ENCODE measurements at places on chromosomes 6 and 20.

- DNase-seq = no peak
Observed at GRCh38 chr20:58494923-58495622, 20.1 kb downstream of the APCDD1L start.

DNA sequence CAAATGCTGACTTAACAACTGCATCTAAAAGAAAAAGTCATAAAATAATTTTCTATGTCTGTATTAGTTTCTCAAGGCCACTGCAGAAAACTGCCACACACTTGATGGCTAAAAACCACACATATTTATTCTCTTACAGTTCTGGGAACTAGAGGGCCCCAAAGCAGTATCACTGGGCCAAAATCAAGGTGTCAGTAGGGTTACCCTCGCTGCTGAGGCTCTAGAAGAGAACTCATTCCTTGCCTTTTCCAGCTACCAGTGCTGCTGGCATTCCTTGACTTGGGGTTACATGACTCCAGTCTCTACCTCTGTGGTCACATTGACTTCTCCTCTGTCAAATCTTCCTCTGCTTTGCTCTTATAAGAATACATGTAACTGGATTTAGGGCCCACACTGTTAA lies 124.6 kb upstream of the THEMIS start:
- no peak for DNase-seq

- DNase-seq = no peak
Observed at GRCh38 chr6:46242921-46243320, 72.1 kb upstream of the ENPP5 start.

- no peak for DNase-seq
Observed at GRCh38 chr6:102812242-102812641, 1418.7 kb downstream of the GRIK2 start.

DNA sequence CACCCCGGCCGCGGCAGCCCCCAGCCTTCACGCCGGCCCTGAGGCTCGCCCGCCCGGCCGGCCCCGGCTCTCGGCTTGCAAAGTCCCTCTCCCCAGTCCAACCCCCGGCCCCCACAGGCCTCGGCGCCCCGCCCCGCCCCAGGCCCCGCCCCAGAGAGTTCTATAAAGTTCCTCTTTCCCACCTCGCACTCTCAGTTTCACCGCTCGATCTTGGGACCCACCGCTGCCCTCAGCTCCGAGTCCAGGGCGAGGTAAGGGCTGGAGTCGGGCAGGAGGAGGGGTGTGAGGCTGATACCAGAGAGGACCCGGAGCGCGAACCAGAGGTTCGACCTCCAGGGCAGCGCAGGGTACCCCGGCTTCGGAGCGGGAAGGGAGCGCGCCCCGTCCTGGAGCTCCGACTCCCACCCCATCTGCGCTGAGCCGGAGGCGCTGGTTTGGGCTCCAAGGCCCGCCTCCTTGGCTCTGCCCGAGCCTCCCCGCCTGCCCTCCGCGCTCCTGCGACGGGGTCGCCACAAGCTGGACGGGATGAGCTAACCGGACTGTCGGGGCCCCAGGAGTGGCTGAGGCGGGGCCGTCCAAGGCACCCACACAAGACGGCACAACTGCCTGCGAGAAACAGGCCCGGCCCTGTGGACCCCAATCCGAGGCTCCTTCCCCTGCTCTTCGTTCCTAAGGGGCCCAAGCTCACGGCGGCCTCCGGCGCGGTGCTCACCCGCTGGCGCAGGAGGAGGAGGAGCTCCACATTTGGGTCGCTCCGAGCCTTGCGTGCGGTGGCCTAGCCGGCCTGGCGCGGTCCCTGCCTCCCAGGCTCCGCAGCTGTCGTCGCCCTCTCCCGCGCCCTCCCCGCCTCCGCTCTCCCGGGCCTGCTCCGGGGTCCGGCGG lies at the start of gene IRF4:
Gene IRF4, plus strand, starts transcription at position 194 of the 882 bp plus-strand sequence. CDS start 1,401 bp downstream, outside the sequence.
- peak; percentile 84 for DNase-seq

GRCh38 chr6:83613378-83613777 lies 95.5 kb downstream of the SNAP91 start:
- no peak for DNase-seq

GRCh38 chr6:114061116-114061515 lies 90.2 kb upstream of the HDAC2 start:
- DNase-seq = no peak

DNA sequence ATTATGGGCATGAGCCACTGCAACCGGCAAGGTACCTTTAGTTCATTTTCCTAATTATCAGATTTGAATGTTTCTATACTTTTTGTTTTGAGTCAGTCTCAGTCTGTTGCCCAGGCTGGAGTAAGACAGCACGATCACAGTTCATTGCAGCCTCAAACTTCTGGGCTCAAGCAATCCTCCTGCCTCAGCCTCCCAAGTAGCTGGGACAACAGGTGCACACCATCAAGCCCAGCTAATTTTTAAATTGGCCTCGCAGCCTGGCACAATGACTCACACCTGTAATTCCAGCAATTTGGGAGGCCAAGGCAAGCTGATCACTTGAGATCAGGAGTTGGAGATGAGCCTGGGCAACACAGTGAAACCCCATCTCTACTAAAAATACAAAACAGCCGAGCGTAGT lies 24.4 kb downstream of the STAU1 start:
- no peak for DNase-seq

- no peak for DNase-seq
Observed at GRCh38 chr6:2224847-2225382, 20.5 kb downstream of the GMDS start.

DNA sequence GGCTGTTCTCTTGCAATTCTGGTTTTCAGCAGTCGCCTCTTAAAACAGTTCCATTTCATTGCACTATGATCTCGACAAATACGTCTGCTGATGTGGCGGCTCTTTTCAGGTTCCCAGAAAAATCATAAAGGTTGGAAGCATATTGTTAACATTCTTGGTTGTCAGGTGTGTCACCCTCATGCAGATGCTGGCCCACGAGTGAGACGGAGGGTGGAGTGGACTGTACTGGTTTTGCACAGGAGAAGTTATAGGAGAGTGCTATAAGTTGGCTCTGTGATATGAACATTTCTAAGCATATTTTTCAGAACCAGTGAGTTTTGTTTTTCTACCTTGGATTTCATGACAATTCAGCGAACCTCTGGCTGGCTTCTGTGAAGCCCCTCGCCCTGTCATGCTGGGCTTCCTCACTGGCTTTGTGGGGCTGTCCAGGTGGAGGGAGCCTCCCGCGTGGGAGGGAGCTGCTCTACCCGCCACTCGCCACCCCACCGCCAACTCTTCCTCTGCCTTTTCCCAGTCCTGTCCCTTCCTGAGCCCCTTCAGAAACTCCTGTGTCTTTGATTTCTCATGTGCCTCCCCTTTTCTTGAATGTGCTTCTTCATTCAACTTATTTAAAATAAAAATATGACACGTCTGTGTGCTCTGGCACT lies 10.6 kb downstream of the IRF4 start:
- no peak for DNase-seq

- DNase-seq = no peak
Observed at GRCh38 chr6:76592566-76592965, 520.1 kb upstream of the IMPG1 start.

GRCh38 chr6:10338151-10338550 lies 76.7 kb downstream of the TFAP2A start:
- DNase-seq = no peak

DNA sequence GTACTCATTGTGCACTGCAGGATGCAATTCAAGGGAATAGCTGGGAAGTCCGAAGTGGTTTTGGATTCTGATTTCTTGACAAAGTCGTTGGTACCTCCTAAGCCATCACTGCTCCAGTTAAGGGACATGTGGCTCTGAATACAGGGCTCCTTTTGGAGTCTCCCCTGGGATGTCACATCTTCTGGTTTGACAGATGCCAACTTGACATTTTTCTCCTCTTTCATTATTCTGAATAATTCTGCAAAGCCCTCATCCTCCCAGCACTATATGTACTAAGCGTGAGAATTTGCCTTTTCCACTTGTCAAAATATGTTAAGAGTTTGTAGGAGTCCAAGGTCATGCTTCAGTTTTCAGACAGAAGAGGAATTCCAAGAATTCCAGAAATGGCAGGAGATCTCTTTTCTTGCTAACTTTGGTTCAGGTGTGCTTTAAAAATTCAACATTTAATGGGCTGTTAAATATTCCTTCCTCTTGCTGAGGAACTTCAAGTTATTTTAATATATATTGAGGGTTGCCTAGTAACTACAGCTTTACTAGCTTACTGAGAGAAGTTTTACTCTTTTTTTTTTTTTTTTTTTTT lies 38.7 kb downstream of the DOK5 start:
- DNase-seq = no peak

- DNase-seq = no peak
Observed at GRCh38 chr6:36986704-36987047, 680 bp upstream of the MTCH1 start.

- DNase-seq = no peak
Observed at GRCh38 chr6:21873562-21873961, 280.0 kb downstream of the SOX4 start.

GRCh38 chr20:4439461-4439860 lies 282.2 kb upstream of the PRND start:
- no peak for DNase-seq

DNA sequence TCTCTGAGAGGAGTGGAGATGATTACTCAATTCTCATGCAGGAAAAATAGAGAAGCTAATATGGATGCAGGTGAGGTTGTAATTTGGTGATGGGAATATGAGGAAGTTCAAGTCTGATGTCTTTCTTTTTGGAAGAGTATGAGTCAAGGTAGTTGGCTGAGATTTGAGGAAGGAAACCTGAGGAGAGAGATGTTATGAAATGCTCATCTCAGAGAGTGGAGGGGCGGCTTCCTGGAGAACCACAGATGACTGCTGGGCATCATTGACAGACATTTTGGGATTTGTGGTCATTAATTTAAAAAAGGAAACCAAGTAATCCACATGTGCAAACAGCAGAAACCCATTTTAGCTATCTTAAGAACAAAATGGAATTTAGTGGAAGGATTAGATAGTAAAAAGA lies 72.5 kb upstream of the UST start:
- DNase-seq = no peak

DNA sequence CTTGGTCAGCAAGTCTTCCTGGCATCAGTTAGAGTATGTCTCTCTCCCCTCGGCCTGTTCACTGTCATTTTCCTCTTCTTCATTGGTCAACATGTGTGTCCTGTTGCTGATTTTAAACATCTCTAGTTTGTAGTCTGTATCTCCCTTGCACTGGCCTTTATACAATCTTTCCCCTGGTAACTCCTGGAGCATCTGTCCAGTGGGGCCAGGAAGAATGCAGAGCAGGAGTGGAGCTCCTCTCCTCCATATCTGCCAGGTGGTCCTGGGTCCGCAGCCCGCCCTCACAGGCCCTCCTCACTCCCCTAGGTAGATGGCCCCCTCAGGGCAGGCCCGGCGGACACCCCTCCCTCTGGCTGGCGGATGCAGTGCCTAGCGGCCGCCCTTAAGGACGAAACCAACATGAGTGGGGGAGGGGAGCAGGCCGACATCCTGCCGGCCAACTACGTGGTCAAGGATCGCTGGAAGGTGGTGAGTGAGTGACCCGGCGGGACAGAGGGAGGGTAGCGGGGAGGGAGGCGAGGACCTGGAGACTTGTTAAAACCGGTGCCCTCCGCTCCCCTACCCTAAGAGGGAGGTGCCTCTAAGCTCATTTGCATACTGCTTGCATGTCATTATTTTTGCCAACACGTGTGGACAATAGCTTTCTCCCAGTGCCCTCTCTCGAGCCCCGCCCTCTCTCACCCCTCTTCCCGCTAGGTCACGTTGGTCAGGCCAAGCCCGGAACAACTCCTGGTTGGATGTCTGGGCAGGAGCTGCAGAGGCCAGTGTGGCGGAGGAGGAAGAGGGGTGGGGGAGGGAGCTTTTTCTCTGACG lies 3.2 kb downstream of the TTBK1 start:
- DNase-seq = no peak

DNA sequence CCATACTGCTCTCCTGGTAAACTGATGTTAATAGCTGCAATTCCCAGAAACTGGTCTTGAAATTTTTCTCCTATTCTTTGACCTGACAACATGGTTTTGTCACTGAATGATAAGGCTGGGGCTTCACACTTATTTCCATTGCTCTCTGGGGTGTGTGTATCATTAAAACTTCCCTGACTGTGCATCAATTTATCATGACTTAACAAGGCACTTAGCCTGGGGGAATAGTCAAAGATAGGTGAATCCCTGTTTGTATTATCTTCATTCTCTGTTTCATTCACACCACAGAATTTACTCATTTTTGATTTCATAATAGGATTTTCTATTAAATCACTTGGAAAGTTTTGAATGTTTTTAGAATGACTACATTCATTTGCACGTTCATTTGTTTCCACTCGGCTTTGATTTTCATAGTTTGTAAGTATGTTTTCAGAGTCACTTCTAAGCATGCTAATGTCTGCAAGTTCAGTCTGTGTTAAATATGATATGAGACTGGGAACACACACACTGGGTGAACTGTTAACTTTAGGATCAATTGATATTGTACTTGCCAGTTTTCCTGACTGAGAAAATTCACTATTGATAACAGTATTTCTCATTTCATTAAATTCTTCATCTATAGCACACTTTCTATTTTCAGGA lies 35.5 kb downstream of the DST start:
- DNase-seq = no peak

- DNase-seq = peak; percentile 6
Observed at GRCh38 chr6:41367700-41368099, 32.3 kb downstream of the NCR2 start.

- no peak for DNase-seq
Observed at GRCh38 chr20:37848706-37849105, 54.2 kb upstream of the VSTM2L start.

DNA sequence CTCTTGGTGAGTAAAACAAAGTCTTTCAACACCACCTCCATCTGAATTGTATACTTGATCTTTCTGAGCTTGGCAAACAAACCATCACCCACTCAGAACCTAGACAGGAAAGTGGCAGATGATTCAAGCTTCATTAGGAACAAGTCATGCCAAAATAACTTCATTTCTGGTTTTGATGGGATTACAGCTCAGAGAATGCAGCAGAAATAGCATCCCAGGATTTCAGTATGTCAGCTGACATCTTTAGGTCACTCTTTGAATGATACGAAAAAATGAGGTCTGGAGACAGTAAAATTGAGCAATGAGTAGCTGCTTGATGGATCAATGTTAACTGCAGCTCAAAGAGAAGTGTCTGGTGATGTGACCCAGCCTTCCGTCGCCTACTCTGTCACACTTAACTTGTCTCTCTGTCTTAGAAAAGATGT lies 92.4 kb downstream of the GJA10 start:
- no peak for DNase-seq

- no peak for DNase-seq
Observed at GRCh38 chr6:126721581-126722160, 381.8 kb downstream of the CENPW start.

- no peak for DNase-seq
Observed at GRCh38 chr6:111357705-111358104, 125.3 kb downstream of the REV3L start.

- no peak for DNase-seq
Observed at GRCh38 chr6:142325111-142325510, 23.3 kb downstream of the ADGRG6 start.

GRCh38 chr6:41871691-41872090 lies 23.5 kb downstream of the USP49 start:
- no peak for DNase-seq

GRCh38 chr20:17634661-17635331 lies 47.2 kb downstream of the RRBP1 start:
- DNase-seq = no peak

Measured in stimulated activated CD4-positive, alpha-beta T cell treated with anti-CD3 and anti-CD28 coated beads, Interleukin-4, amount 100 ng/mL, for 1 hour (primary cell).